ENCODE measurements at places on chromosomes 4 and X.

DNA sequence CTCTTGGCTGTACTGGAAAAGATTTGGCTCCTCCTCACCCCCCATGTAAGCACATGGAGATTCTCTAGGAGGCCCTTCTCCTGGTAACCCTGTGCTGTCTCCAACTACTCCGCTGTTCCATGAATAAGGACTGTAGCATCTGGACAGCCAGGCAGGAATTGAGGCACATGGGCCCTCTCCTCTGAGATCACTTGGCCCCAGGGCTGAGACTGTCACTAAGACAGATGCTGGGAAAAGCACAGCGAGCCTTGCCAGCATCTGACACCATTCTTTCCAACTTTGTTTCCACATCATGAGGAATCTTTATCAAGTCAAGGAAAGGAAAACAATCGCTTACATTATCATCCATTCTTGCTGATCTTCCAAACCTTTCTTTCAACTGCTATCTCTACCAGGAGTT is 222.6 kb upstream of the INTU start:
- no peak for DNase-seq

DNA sequence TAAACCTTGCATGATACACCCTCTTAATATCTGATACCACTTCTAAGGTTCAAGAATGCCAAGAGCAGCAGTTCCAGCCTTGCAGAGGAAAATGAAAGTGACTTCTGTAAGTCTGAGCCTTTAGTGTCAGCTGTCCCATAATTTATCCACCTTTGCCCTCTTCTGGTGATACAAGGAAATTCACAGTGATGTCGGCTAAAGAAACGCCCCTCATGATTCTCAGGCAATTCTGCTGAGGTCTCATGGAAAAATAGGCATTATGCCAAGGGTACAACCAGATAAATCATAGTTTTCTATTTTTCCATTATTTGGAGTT is 172.2 kb upstream of the CXCL13 start:
- DNase-seq = peak; percentile 3

DNA sequence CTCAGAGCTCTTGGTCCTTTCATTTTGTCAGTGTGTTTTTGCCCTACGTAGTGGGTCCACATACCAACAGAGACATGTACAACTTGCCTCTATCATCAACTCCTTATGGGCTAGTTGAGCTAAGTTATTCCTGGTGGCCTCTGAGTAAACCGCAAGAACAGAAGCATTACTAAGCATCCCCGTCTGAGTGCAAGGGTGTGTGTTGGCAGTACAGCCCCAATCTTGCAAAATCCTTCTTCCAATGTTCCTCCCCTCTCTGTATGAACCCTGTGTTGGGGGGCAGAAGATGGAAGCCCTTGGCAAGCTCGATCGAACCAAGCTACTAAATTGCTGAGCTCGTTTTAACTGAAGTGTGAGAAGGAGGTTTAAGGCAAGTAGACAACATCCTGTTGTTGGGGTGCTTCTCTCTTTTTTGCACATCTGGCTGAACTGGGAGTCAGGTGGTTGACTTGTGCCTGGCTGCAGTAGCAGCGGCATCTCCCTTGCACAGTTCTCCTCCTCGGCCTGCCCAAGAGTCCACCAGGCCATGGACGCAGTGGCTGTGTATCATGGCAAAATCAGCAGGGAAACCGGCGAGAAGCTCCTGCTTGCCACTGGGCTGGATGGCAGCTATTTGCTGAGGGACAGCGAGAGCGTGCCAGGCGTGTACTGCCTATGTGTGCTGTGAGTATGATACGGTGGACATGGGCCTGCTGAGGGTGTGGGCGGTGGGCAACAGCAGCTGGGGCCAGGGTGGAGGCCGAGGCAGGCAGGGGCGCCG is at the start of gene SH2D1A:
SH2D1A (plus strand) TSS at position 447 of the 760 bp plus-strand sequence; CDS start at position 527, 80 bp downstream.
- DNase-seq = no peak

DNA sequence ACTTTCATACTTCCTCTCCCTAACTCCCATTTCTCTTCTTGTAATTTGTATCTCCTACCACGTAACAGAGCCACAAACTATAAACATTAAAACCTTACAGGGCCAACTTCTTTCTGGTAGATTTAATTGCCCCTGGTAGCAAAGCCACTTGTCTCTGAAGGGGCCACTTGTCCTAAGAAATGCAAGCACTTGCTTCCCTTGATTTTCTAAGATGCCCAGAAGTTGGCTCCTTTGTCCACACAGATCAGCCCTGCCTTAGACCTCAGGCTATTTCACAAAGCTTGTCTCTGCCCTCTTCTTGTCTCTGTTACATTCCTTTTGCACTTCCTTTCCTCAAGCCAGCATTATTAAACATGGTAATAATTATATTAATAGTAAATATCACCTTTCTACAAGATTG is 80.6 kb upstream of the CXXC4 start:
- DNase-seq = no peak

GRCh38 chr4:149277705-149278104 is 537.9 kb downstream of the IQCM start:
- no peak for DNase-seq
